Activated CD4-positive, CD25-positive, alpha-beta regulatory T cell (primary cell): ENCODE measurements at places on chromosomes 3 and 15.

- no peak for DNase-seq
Measured at GRCh38 chr15:34011481-34011880, 27.5 kb downstream of the AVEN start.

GRCh38 chr15:77581896-77582569 lies 50.7 kb downstream of the LINGO1 start:
- DNase-seq = no peak

GRCh38 chr3:177692304-177692975 lies 495.2 kb upstream of the TBL1XR1 start:
- DNase-seq = no peak

- DNase-seq = no peak
Measured at GRCh38 chr3:150000641-150001040, 29.9 kb upstream of the PFN2 start.

- no peak for DNase-seq
Measured at GRCh38 chr15:97141360-97141759, 810.9 kb downstream of the NR2F2 start.

DNA sequence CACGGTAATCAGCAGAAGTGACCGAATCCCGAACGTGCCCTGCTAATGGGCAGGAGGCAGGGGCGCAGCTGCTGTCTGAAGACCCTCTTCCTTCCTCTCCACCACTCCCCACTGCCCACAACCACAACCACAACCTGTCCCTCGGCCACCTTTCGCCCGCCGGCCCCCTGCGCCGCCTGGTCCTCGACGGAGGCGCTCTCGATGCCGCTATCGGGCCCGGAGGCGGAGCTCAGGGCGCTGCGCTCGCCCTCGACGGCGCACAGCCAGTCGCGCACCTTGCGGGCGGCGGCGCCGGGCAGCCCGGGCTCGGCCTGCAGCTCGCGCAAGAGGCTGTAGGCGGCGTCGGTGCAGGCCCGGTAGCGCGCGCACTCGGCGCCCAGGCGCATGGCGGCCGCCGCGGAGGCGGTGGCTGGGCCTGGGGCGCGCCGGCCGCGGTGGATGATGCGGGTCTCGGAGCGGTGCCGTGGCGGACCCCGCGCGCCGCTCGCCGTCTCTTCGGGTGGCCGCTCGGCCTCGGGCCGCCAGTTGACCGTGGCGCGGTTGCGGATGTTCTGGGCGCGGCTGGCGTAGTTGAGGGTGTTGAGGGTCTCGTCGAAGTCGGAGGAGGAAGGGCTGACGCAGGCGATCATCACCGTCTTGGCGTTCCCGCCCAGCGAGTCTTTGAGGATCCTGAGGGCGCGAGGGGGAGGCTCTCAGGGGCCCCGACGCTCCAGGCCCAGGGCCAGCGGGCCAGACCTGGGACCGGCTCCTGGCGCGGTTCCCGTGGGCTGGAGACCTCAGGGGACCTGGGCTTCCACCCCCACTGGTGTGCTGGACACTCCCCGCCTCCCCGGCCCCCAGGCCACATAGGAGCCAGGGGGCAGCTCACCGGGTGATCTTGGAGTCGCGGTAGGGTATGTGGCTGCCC lies 6.9 kb downstream of the KIF7 start:
- DNase-seq = no peak

GRCh38 chr15:99651023-99651807 lies 82.0 kb downstream of the LYSMD4 start:
- no peak for DNase-seq

DNA sequence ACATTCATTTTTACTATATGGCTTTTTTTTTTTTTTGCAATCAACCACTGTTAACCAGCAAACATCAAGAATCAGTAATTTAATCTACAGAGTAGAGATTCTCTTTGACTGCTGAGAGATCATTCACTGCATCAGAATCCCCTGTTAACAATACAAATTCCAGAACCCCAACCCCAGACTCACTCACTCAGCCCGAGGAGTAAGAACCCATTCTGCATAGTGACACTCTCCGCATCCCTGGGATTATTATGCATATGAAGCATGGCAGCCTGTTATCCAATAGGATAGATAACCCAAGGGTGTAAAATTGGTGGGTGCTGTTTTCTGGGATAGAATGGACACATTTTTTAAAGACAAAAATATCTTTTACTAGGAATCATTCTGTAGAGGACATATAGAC lies 76.3 kb upstream of the CCDC39 start:
- DNase-seq = no peak

DNA sequence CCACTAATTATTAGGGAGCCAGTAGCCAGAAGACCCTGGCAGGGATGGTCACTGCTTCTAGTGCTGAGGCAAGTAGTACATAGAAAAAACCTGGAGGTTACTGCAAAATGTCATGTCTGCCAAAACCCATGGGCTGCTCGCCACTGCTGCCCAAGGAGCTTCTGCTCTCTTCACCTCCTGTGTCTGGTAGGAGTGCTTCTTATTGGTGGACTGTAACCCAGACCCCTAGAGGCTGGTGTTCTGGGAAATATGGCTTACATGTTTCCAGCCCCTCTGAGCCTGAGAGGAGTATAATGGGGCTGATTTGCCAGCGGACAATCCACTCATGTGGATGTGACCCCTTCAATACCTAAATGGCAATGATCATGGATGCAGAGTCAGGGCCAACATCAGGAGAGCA lies 286.4 kb downstream of the EPHB1 start:
- no peak for DNase-seq

DNA sequence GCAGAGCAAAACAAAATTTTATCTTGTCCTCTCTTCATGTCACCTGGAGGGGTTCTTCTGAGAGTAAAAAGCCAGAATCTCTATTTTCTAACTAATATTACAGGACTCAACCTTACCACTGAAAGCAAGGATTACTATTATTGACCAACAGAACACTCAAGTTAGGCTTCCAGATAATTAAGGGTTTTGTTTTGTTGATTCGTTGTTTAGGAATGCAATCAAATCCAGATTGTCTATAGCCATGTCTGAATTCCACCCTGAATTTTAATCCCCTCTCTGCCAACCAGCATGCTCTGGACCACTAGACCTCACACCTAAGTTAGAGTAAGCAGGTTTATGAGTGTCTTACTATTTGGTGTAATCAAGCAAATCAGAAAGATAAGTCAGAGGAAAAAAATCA lies 90.7 kb downstream of the PEAK1 start:
- no peak for DNase-seq

DNA sequence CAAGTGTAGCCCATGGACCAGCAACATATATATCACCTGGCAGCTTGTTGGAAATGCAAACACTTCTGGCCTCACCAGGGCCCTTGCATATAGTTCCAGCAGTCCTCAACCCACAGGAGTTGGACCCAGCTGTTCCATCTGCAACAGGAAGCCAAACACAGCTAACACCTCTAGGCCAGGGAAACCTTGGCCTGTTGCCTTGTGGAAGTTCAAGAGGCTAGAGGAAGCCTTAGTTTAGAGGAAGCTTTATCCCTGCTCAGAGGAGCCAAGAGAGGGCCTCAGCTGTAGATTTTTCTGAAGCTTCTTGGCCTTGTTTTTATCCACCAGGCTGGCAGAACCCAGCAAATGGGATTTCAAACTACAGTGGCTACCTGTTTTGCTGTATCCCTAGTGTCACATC lies 11.4 kb downstream of the FHIT start:
- DNase-seq = no peak

GRCh38 chr15:51874751-51875644 lies 45.5 kb downstream of the TMOD3 start:
- no peak for DNase-seq

- no peak for DNase-seq
Measured at GRCh38 chr3:194271460-194272035, 79.6 kb downstream of the CPN2 start.

- DNase-seq = no peak
Measured at GRCh38 chr3:161197855-161198850, 23.0 kb upstream of the NMD3 start.

- no peak for DNase-seq
Measured at GRCh38 chr3:37700466-37701248, 161.0 kb upstream of the CTDSPL start.

DNA sequence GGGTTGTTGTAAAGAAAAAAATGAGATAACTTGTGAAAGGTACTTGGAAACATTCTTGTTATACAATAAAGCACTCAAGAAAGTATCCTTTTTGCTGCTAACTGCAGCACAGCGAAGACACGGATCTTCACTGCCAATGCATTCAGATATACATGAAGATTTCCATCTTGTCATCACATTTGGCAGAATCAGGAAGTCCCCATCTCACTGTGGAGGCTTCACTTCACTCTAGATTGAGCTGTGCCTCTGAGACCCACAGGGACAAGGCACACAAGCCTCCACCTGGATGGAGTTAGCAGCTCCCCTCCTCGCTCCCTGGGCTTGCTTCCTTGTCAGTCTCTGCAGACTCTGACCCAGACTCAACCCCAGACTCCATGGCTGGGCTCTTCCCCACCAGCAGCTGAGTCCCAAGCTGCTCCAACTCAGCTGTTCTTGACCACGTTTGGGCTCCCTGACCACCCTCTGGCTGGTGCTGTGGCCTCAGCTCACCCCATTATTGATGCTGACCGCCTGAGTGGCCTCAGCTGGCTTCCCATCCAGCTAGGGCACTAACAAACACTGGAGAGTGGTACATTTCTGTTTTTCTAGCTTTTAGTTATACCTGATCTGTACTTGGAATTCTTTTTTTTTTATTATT lies 45.4 kb upstream of the SMAD3 start:
- no peak for DNase-seq
